ENCODE measurements at places on chromosomes 11 and 22.
A peak's percentile ranks its signal among the peaks of the same experiment; 100 is the strongest.

DNA sequence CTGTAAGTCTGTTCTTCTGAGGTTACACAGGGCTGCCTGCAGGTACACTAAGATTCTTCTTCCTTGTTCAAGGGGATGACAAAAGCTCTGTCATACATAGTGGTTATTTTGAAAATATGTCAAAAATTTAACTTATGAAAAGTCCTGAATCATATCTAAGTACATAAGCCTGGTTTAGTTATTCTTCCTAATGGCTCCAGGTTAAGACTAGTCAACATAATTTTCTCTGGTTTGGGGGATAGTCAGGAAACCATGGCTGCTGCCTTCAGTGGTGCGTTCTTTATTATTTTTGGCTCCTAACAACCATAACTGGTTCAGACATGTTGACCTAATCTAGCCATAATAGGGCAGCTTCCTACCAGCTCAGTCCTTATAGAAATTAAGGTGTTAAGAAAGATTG lies 257.4 kb upstream of the DDI1 start:
- H3K27me3 ChIP-seq = no peaks in the 10 kb centered on the region
- no peak for DNase-seq
- peaks cover 10% of the 10 kb centered on the region for H3K4me1 ChIP-seq
- no peak overlapping the region for H3K27ac ChIP-seq
- no peaks in the 10 kb centered on the region for H3K36me3 ChIP-seq

DNA sequence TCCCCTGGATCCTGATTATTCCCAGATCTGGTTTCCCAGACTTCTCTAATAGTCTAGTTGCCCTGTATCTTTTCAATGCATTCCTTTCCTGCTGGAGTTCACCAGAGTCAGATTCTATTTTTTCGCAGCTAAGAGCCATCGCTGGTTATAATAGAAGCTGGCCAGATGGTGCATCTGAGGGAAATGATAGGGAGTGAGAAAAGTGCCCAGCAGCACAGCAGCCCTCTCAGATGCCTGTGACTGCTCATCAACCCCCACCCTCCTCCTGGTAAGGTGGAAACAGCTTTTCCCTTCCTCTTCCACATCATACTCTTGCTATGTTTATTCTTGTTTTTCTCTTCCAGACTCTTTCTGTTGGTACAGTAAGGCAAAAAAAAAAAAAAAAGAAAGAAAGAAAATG lies 12.8 kb downstream of the OR8A1 start:
- H3K4me3 ChIP-seq = no peak overlapping the region
- H3K27me3 ChIP-seq = no peaks in the 10 kb centered on the region
- no peak overlapping the region for H3K27ac ChIP-seq
- no peaks in the 10 kb centered on the region for H3K36me3 ChIP-seq

DNA sequence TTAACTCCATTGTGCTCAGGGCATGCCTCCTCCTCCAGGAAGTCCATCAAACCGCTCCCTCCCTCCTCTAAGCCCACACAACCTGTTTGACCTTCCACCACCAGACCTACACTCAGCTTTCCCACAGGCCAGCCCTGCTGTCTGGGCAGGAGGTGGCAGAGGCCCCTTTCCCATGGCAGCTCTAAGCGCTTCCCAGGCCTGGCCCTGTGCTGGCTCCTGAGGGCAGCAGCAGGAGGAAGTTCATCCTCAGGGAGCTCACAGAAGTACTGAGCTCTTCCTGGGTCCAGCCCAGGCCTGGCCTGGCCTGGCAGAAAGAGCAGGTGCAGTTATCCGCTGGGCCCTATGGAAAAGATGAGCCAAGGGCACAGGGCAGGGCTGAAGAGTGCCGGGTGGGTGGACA lies 31.4 kb downstream of the ARAP1 start:
- H3K4me1 ChIP-seq = peaks cover 9% of the 10 kb centered on the region
- no peak overlapping the region for H3K4me3 ChIP-seq
- DNase-seq = no peak
- no peak overlapping the region for H3K27ac ChIP-seq

GRCh38 chr11:30128269-30128932 lies 102.4 kb upstream of the FSHB start:
- H3K27me3 ChIP-seq = peaks cover 30% of the 10 kb centered on the region
- DNase-seq = no peak
- H3K4me3 ChIP-seq = no peak overlapping the region
- H3K4me1 ChIP-seq = no peaks in the 10 kb centered on the region

- peaks cover 35% of the 10 kb centered on the region for H3K36me3 ChIP-seq
- no peak overlapping the region for H3K4me3 ChIP-seq
These were observed 61.5 kb downstream of the ADAMTS15 start for GRCh38 chr11:130509942-130510341.

DNA sequence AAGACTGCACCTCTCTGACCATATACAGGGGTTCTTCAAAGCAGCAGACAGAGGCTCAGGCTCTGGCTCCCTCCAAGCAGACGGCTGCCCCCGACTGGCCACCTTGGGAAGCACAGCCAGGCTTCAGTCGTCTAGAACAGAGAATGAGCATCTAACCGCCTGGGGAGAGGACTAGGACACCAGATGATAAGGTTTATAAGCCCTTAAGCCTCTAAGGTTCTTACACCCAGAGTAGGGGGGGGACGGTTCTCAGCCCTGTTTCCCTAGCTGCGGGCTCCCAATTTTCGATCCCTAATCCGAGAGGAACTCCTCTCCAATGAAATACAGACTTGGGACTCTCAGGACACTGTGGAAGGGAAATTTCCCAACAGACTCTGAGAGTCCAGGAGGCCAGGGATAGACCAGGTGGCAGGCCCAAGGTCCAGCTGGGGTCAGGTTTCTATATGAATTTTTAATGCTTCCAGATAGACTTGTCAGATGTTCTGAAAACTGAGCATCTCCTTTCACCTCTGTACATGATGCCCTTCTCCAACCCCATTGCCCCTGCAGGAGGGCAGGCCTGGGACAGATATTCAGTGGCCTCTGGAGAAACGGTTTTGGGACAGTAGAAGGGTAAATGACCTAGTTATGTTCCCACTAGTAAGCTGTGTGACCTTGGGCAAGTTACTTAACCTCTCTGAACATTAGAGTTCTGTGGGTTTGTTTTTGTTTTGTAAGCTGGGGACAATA lies 20.2 kb downstream of the RTN4RL2 start:
- H3K4me3 ChIP-seq = no peak overlapping the region
- H3K36me3 ChIP-seq = peaks cover 5% of the 10 kb centered on the region
- H3K27me3 ChIP-seq = peaks cover 74% of the 10 kb centered on the region
- H3K4me1 ChIP-seq = peaks cover 56% of the 10 kb centered on the region
- H3K27ac ChIP-seq = 0 out of 2 replicates have a peak overlapping the region, but pooled peaks have one; percentile 14

Measured in WTC11 (cell line).